ENCODE measurements at places on chromosomes 1 and 21.

GRCh38 chr1:231803353-231803752 is 176.8 kb downstream of the DISC1 start:
- DNase-seq, result peak; percentile 56

DNA sequence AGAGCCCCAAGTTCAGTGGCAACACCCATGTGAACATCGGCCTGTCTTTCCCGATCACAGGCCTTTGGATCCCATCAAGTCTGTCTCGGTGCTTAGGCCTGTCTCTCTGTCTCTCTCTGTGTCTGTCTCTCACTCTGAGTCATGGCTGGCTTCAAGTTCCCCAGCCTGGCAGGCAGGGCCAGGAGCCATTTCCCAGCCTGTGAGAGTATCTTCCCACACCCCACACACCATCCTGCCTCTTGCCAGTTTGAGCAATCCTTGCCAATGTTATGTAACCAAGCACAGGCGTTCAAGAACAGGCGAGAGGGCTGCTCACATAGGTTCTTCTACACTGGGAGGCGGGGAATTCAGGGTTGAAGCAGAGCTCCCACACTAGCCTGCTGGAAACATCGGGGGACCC is 70.0 kb upstream of the TMEM51 start:
- DNase-seq, result no peak

DNA sequence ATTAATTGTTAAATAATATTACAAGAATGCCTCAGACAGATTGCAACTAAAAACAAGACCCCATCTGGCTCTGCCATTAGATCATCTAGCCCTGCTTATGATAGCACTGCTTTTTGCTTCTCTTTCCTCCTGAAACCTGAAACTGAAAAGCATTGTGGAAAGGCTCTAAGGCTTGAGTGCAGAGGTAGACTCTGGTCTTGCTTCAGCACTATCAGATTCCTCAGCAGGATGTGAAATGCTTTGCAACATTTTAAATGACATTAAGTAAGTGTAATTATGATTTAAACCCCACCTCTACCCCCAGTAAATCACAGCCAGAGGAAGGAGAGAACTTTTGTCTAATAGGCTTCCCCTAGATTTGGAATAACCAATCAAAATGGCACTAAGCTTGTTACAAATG is 32.9 kb downstream of the PHC2 start:
- no peak for DNase-seq

DNA sequence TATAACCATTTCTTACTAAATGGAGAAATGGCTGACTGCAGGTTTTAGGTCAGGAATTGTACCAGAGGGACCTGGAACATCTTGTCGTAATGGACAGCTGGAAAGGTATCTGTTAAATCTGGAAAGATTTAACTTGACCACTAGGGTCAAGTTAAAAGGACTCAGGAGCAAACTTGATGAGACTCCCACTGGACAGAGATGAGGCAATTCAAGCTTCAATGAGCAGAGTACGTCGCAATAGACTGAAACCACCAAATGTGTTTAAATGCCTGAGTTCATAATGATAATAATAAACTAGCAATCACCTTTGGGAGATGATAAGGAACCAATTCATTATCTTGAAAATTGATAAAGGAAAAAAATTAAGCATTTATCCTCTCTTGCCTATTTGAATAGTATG is 8.7 kb downstream of the IFNLR1 start:
- no peak for DNase-seq

DNA sequence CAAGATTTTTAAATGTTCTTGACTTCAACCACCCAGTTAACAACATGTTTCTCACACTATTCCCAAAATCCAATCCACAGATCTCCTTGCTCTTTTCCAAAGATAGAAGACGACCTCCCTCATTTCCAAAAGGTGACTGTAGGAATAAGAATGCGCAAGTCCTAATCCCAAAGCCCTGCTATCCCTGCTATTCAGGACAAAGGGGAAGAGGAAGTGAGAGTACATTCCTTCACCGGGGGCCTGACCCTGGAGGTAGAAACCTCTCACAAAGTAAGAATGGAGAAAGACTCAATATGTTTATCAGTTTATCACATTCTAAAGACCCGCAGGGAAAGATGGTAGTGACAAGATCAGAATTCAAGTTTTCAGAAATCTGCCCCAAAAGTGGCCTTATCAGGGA is 55.7 kb downstream of the PLEKHA6 start:
- no peak for DNase-seq

- DNase-seq, result no peak
These were observed 58.7 kb upstream of the APOBEC4 start for GRCh38 chr1:183711741-183712361.

- DNase-seq, result no peak
These were observed 17.3 kb downstream of the FBXO28 start for GRCh38 chr1:224131253-224131652.

- no peak for DNase-seq
These were observed 21.4 kb downstream of the FOXO6 start for GRCh38 chr1:41382480-41383090.

GRCh38 chr1:56904663-56905397 is 50.2 kb downstream of the C8A start:
- no peak for DNase-seq

DNA sequence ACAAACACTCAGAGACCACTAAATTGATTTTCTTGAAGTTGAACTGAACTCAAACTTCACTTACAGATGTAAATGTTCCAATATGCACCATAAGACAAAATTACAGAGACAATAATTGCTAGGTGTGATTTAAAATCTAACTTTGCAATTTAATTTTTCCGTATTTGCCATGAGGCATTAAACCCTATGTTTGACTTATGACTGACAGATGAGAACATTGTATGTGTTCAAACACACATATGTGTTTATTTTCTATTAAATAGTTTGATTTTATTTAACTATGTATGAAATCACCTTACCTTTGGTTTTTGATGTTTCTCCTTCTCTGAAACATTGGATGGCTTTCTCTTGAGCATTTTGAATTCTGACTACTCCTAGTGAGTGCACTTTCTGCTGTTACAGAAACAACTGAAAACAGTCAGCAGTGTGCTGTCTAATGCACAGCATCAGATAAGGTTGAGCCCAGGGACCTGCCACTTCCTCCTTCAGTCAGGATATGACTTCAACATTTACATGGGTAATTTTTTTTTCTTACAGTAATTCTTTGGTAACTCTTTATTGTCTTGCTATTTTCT is at the start of gene SAMSN1:
Gene SAMSN1 (minus strand): TSS at position 410 of the 575 bp plus-strand sequence. CDS start 54 bp downstream, at position 356.
- peak; percentile 33 for DNase-seq

- DNase-seq, result no peak
These were observed 49.9 kb downstream of the TOMM20 start for GRCh38 chr1:235078480-235079381.

All from globus pallidus (tissue), 1 donor.